CD4-positive, alpha-beta T cell treated with Interleukin-4 for 1 hour (primary cell): ENCODE measurements at places on chromosomes 3 and 15.

DNA sequence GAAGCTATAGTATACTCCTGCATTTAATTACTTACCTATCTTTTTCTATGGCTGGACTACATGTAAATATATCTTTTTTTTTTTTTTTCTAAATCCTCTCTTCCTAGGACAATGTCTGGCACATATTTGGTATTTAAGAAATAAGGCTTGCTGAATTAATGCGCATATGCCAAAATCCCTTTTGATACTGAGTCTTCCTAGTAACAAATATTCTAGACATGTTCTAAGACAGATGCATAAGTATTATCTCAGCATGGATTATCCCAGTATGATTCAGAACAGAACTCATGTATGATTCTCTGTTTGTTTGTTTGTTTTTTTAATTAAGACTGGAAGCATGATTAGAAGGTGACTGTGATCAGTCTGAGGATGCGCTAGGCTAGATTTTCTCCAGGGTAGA is 249.8 kb upstream of the ZNF717 start:
- no peak for DNase-seq

GRCh38 chr3:171452328-171452727 is 7.9 kb downstream of the TNIK start:
- no peak for DNase-seq

GRCh38 chr15:74906067-74906449 is 593 bp downstream of the FAM219B start:
- no peak for DNase-seq

DNA sequence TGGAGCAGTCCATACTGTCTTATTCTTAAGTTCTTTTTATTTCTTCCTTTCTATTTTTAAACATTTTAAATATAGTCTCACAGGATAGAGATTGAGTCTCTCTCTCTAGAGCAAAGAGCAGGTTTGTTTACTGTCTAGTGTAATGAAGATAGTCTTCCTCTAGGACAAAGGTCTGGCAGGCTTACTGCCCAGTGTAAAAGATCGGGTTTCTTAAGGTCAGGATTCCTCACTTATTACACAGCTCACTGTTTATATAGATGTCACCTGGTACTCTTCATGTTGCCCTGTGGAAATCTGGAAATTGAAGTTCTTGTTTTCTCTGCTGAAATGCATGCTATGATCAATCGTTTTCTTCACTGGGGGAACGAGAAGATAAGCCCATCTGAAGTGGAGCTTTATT is 76.0 kb downstream of the ZBBX start:
- no peak for DNase-seq

DNA sequence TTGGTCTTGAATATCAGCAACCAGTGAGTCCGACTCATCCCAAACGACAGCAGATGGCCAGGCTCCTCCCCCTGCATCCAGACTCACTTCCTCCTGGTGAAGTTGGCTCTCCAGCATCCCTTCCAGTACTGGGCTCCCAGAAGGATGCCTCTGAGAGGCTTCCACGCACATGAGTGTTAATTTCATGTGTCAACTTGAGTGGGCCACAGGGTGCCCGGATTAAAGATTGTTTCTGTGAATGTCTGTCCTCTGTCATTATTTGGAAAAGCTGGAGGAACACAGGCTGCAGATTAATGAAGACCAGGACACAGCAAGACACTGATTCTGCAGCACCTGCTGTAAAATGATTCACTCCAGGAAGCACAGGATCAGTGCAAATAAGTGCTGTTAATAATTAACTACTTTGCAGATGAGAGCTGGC is 99.8 kb downstream of the ATP10A start:
- no peak for DNase-seq

DNA sequence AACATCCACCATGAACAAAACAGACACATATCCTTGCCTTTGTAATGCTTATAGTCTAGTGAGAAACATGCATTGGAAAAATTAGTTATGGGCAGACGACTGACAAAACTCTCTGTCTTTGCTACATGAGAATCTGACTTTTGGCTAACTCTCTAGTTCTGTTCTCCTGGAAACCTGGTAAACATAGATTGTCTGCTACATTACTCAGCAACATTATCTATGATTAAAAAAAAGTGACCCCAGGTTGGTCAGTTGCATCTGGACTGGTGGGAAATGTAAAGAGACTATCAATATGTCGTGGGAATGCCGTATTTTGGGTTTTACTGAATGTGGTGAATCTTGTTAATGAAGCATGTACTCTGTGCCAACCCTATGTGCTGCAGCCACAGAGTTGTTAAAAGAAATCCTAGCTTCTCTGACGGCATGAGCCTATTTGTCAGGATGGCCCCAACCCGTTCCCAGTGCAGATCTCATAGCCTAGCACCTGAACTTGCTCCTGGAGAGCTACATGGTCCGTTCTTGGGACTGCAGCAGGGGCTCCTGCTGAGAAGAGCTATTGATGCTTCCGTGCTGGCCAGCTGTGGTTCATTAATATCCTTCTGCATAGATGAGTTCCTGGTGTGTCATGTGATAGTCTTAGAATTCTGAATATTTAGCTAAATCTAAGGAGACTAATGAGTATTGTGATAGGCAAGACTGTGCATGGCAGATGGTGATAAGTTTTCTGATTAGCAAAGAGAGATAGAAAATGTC is 311.7 kb upstream of the ZNF717 start:
- no peak for DNase-seq
